ENCODE measurements at places on chromosomes 7 and 10.

- DNase-seq, result peak; percentile 30
These were observed 22.7 kb downstream of the CISD1 start for GRCh38 chr10:58291538-58292174.

GRCh38 chr7:3042861-3043489 is 692 bp downstream of the CARD11 start:
- DNase-seq, result no peak

GRCh38 chr7:69430384-69431021 is 167.8 kb upstream of the AUTS2 start:
- DNase-seq, result no peak

GRCh38 chr10:132762267-132762666 is 23.7 kb downstream of the NKX6-2 start:
- peak; percentile 17 for DNase-seq

DNA sequence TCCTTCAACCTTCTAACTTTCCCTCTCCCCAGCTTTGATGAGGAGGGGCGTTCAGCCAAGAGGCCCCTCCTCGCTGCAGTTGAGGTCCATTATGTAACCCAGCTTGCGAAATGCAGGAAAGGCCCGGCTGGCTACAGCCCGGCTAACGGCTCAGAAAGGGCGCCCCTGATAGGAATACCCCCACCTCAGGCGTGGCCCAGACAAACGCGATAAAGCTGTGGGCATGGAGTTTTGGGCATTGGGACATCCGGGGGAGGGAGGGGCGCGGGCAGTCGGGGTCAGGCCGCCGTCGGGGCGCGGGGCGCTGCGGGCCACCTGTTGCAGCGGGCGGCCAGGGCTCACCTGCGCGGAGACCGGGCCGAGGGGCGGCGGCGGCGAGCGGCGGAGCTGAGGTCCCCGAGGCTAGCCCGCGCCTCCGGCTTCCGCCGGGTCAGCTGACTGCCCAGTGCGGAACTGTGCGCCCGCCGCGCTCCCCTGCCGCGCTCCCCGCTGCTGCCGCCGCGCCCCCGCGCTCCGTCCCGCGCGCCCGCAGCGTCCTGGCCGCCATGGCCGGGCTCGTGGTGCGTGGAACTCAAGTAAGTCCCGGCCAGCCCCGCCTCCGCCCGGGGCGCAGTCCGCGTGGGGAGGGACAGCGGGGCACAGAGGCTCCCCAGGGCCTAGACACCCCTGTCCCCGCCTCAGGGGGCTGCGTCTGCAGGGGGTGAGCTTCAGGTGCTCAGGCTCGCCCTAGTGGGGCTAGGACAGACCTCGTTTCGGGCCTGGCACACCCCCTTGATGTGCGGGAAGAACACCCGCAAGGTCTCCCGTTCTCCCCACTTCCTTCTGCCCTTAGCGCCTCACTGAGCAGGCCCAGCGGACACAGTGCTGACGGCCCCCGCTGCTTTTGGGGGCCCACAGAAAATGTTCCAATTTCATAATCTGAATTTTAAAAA is at the start of gene LRMDA:
TSS of gene LRMDA (plus strand) at position 445 of the 932 bp plus-strand sequence.
- no peak for DNase-seq

DNA sequence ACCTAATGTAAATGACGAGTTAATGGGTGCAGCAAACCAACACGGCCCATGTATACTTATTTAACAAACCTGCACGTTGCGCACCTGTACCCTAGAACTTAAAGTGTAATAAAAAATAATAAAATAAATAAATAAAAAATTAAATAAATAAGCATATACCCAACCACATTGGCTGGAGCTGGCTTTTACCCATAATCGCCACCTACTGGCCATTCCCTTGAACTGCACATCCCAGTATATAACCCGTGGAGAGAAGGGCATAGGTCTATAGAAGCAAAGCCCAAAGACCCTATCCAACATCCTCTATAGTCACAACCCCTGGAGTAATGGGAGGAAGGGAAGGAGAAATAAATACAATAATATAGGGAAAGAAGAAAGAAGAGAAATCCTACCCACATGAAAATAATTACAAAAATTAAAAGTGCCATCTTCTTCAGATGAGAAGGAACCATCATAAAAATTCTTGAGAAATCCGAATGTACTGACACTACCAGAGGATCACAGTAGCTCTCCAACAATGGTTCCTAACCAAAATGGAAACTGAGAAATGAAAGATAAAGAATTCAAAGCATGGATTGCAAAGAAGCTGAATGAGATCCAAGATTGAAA is 65.6 kb downstream of the TWIST1 start:
- no peak for DNase-seq

GRCh38 chr10:123870260-123870659 is 21.3 kb downstream of the CPXM2 start:
- peak; percentile 23 for DNase-seq

- DNase-seq, result no peak
These were observed 568 bp downstream of the MGAM2 start for GRCh38 chr7:142112086-142112485.

DNA sequence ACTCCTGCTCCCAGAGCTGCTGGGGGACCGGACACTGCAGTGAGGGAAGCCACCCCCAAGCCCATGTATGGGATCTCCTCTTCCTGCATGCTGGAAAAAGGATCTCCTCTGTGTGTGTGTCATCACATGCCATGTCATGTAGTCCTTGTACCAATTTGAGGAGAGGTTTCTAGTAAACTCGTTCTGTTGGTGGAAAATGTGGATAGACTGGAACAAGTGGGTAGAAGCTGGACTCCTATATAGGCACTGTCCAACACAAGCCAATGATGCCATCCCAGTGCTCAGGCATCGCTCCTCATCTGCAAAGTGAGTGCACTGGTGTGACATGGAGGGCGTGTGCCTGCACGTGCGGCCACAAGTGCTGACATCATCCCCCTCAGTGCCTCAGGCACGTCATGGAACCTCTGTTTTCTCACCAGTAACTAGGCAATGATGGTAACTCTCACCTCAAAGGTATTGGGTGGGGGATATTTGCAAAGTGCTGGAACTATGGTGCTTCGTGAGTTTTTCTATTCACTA is 19.3 kb downstream of the MYO1G start:
- DNase-seq, result no peak

- no peak for DNase-seq
These were observed 158.4 kb upstream of the NRP1 start for GRCh38 chr10:33492701-33493345.

GRCh38 chr7:4740796-4741195 is 34.6 kb upstream of the AP5Z1 start:
- DNase-seq, result no peak

DNA sequence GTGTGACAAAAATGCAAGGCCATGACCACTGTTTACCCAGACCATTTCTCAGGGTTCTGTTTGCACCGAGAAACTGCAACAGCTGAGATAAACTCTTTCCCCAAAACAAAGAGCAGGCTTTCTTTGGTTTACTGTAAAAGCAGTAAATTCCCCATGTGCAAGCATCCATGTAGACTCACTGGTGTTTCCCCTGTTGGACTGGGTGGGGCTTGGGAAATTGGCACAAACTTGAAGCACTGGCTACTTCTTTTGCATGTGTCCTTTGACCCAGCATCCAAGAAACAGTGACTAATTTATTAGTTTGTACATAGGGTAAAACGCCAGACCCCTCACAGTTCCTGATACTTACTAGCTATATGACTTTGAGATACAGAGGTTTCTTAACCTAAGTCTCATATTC is 12.3 kb downstream of the IQUB start:
- DNase-seq, result no peak

DNA sequence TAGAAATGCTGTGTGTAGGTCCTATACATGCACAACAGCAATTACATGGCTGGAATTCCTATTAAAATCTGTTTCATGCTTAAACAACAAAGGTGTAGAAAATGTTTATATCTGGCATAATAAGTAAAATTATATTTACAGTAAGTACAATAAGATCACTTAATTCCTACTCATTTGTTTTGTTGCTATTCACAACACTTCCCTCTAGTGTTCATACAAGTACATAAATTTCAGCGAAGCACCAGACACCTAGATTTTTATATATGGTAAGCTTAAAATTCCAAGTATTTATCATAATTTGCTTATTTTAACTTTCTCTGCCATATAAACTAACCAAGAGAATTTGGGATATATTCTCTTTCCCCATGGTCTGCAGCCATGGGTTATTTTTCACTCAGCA is 51.8 kb upstream of the ANK3 start:
- no peak for DNase-seq

DNA sequence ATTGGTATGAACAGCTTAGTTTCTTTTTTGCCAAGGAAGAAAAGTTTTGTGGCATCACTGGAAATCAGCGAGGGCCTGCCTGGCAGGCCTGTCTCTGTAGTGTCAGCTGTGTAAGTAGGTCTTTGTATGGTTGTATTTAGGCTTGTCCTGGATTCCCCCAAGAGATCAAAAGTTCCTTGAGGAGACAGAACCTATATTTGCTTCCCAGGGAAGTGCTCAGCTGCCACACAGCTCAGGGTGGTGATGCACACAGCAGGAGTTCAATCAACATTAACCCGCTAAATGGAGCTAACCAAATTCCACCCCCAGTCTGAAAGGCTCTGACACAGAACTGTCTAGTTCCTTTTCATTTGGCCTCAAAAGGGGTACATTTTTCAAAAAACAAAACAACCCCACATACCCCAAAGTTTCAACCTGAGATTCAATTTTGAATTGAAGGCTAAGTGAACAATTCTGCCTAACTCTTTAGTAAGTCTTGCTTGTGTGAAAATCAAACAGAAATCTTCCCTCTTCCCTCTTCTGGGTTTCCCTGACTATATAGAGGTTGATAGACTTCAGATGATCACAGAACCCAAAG is 124.4 kb downstream of the CLEC2L start:
- no peak for DNase-seq

DNA sequence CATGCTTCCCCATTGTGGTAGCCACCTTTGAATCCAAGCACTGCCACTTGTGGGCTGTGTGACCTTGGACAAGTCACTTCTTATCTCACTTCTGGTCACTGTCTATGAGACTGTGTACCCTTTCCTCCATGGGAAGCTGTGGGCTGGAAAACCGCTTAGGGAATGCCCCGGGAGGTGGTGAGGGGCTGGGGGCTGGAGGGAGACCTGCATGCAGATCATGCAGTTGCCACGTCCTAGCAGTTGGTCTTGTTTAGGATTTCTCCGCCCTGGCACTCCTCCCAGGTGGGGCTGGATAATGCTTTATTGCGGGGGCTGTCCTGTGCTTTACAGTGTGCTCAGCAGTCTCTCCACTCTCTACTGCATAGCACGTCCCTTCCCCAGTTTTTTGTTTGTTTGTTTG is 62.9 kb upstream of the OPN4 start:
- DNase-seq, result no peak

GRCh38 chr7:140506788-140507464 is 27.6 kb upstream of the MKRN1 start:
- peak; percentile 42 for DNase-seq

DNA sequence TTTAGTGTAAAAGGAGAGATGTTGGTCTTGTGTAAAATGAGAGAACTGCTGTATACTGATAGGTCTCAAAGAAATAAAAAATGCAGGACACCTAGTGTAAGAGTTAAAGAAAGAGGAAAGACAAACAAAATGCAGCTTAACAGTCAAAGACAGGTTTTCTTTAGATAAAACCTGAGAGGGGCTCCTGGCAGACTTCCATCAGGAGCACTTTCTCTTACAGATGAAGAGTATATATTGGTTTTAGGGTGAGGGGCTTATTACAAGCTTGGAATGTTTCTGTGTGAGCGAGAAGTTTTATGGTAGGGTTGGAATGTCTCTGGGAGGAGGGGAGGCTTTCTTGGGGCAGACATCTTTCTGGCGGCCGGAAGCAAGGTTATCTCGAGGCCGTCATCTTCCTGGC is 16.2 kb downstream of the ACBD7 start:
- DNase-seq, result no peak

DNA sequence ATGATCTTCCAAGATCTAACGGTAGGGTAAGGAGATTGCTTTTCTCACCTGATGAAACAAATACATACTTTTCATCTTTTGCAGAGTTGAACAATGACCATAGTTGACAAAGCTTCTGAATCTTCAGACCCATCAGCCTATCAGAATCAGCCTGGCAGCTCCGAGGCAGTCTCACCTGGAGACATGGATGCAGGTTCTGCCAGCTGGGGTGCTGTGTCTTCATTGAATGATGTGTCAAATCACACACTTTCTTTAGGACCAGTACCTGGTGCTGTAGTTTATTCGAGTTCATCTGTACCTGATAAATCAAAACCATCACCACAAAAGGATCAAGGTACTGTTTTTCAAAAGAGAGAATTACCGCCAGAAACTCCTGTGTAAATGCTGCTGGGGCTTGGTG is 79.9 kb downstream of the ANKRD61 start:
- no peak for DNase-seq

- DNase-seq, result peak; percentile 54
These were observed 492.9 kb upstream of the FOXK1 start for GRCh38 chr7:4189131-4189570.

- DNase-seq, result peak; percentile 20
These were observed 89.8 kb downstream of the CREM start for GRCh38 chr10:35216303-35216905.

All from astrocyte (in vitro differentiated cells and primary cell).